Stimulated activated CD8-positive, alpha-beta memory T cell treated with anti-CD3 and anti-CD28 coated beads, Interleukin-4, amount 100 ng/mL, for 4 hours (primary cell): ENCODE measurements at places on chromosomes 11 and 22.

GRCh38 chr11:36376888-36377758 lies 81.0 kb downstream of the PRR5L start:
- DNase-seq = peak; percentile 17

GRCh38 chr11:111982541-111983186 lies 42.5 kb upstream of the DLAT start:
- DNase-seq = no peak

DNA sequence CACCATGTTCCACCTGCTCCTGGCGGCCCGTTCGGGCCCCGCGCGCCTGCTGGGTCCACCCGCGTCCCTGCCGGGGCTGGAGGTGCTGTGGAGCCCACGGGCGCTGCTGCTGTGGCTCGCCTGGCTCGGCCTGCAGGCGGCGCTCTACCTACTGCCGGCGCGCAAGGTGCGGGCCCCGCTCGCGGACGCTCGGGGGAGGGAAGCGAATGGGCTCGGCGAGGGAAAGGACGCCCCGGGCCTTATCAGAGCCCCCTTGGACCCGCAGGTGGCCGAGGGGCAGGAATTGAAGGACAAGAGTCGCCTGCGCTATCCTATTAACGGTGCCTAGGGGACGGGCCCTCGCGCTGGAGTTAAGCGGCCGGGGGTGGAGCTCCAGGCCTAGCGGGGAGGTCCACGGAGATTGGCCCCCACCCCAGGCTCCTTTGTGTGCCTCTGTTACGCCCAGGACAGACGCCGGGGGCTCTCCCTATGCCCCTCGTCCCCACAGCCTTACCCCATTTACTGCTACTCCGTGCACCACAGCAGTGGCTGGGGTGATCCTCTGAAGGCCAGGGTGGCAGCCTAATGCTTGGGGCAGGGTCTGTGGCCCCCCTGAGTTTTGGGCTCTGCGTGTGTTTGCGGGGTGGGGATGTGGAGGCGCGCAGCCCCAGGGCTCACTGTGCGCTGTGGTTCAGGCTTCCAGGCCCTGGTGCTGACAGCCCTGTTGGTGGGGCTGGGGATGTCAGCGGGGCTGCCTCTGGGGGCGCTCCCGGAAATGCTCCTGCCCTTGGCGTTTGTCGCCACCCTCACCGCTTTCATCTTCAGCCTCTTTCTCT lies 1.1 kb downstream of the TM7SF2 start:
- peak; percentile 50 for DNase-seq

DNA sequence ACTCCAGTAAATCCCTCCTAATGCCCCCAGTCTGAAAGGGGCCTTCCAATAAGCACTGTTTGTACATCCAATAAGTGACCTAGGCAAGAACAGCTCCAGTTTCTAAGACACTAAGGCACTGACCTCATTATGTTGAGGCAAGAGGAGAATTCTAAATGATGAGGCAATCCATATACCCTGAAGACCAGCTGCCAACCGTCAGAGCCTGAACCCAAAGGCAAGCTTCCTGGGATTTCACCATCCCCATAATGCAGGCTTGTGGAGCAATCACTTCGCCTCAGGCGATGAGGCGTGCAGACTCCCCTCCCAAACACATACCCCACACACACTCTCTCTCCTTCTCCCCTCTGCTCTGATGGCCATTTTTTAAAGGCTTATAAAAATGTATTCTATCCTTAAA lies 49.5 kb downstream of the LGR4 start:
- DNase-seq = no peak
